ENCODE measurements at places on chromosomes 2 and 18.
A peak's percentile ranks its signal among the peaks of the same experiment; 100 is the strongest.

- no peak for DNase-seq
Measured at GRCh38 chr2:121207494-121207893, 77.5 kb downstream of the TFCP2L1 start.

GRCh38 chr18:74377776-74378175 is 62.1 kb downstream of the C18orf63 start:
- no peak for DNase-seq

GRCh38 chr2:120515759-120516678 is 170.1 kb downstream of the INHBB start:
- no peak for DNase-seq

- peak; percentile 66 for DNase-seq
Measured at GRCh38 chr18:67862069-67862468, 345.5 kb upstream of the DSEL start.

GRCh38 chr18:48529796-48530195 is 9.0 kb upstream of the CTIF start:
- DNase-seq = peak; percentile 94

GRCh38 chr2:76579911-76580310 is 869.2 kb upstream of the GCFC2 start:
- no peak for DNase-seq

DNA sequence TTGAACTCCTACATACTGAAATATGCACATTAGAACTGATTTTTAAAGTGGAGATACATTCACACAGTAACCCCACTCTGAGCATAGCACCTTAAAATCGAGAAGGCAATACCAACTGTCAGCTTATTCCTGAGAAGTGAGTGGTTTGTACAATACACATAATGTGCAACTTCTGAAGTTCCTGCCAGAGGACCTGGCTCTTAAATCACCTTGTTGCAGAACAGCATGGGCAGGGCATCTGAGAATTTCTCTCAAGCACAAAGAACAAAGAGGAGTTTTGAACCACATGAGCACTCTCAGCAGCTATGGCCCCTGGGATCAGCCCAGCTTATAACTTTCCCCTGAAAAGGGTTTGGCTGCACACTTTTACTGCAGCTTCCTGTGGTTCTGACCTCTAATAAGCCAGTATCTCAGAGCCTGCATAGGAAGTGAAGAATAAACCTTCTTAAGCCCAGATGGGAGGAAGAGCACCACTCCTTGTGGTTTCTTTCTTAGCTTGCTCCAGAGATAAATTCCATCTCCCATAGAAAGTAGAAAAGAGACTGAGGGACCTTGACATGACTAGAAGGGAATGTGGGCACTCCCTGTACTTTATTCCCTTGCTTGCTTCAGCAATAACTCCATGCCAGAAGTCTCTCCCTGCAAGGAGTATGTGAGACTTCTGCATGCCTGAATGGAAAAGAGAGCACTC is 862.3 kb downstream of the SUCLG1 start:
- peak; percentile 4 for DNase-seq

DNA sequence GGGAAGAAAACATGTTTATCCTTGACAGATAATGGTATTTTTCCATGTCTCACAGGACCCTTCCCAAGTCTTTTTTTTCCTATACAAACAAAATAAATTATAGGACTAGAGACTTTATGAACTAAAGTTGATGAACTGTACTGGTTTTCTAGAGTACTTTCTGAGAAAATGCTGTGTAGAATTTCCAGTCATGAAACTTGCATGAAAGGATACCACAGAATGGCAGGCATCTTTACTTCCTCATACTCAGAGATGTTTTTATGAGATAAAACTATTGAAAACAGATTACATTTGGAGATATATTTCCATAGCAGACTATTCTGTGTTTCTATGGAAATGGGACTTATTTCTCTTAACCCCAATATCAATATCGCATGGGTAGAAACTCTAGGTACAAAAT is 403.5 kb downstream of the PARD3B start:
- no peak for DNase-seq

DNA sequence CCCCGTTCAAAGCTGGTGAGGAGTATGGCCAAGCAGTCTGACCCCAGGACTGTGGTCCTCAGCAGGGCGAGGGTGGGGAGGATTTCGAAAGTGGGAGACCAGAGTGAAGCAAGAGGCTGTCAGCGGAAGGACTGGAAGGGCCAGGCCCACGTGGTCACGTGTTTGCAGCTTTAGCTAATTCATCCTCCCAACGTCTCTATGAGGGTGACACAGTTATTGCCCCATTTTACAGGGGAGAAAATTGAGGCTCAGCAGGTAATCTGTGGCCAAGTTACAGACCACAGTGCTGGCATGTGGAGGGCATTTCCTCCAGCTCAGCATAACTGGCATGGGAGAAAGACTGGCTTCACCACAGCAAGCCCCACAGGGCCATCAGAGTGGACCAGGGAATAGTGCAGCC is 45.4 kb upstream of the LTBP1 start:
- DNase-seq = no peak

GRCh38 chr18:58947136-58947732 is 82.6 kb downstream of the ZNF532 start:
- no peak for DNase-seq

GRCh38 chr2:58497168-58497567 is 256.0 kb upstream of the FANCL start:
- DNase-seq = no peak

DNA sequence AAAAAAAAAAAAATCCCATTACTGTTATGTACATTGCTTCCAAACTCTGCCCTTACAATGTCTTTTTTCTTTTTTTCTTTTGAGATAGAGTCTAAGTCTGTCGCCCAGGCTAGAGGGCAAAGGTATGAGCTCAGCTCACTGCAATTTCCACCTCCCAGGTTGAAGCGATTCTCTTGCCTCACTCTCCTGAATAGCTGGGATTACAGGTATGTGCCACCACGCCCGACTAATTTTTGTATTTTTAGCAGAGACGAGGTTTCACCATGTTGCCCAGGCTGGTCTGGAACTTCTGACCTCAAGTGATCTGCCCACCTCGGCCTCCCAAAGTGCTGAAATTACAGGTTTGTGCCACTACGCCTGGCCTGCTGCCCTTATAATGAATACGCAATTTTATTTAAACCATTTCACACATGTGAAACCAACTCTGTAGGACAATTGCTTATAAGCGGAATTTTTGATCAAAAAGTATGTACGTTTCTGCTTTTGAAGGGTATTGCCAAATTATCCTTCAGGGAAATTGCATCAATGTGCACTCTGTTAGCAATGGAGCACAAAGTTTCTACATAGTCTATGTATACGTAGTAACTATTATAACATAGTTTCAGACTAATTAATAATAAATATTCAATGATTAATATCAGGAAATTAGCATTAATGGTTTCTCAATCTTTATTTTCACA is 55.7 kb upstream of the ACTR3 start:
- DNase-seq = no peak

DNA sequence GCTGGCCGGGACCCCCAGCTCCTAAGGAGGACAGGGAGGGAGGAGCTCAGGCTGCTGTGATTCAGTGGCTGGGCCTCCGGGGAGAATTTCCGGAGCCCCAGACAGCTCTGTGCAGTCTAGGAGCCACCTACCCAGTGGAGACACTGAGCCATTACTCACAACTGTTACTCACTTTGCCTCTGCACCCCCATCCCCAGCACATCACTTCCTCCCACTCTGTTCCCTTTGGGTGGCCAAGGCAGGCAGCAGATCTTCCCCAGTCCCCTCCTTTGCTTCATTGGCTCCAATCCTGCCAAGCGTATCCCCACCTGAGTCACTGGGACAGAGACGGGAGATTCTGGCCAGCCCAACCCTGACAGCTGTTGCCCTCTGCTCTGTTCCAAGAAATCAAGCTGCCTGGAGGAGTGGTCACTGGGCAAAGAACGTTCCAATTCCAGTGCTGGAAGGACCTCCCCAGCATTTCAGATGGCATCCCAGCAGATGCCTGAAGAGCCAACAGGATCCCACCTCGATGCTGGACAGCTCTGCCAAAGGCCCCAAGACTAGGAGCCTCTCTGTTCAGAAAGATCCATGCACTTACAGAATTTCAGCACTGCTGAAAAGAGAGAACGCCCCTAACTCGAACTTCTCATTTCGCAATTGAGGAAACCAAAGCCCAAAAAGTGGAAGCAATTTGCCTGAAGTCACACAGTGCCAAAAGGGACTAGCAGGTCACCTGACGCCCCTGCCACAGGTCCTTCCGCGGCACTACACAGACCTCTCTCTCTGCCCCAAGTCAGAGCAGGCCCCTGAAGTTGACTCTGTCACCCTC is 68.3 kb downstream of the TNS1 start:
- DNase-seq = peak; percentile 94

- DNase-seq = no peak
Measured at GRCh38 chr2:16351137-16351536, 314.5 kb downstream of the CYRIA start.

- no peak for DNase-seq
Measured at GRCh38 chr2:139805441-139805840, 1025.3 kb upstream of the NXPH2 start.

GRCh38 chr18:9413576-9413975 is 61.7 kb upstream of the RALBP1 start:
- peak; percentile 85 for DNase-seq

- no peak for DNase-seq
Measured at GRCh38 chr2:47028171-47028570, 112.6 kb upstream of the MCFD2 start.

DNA sequence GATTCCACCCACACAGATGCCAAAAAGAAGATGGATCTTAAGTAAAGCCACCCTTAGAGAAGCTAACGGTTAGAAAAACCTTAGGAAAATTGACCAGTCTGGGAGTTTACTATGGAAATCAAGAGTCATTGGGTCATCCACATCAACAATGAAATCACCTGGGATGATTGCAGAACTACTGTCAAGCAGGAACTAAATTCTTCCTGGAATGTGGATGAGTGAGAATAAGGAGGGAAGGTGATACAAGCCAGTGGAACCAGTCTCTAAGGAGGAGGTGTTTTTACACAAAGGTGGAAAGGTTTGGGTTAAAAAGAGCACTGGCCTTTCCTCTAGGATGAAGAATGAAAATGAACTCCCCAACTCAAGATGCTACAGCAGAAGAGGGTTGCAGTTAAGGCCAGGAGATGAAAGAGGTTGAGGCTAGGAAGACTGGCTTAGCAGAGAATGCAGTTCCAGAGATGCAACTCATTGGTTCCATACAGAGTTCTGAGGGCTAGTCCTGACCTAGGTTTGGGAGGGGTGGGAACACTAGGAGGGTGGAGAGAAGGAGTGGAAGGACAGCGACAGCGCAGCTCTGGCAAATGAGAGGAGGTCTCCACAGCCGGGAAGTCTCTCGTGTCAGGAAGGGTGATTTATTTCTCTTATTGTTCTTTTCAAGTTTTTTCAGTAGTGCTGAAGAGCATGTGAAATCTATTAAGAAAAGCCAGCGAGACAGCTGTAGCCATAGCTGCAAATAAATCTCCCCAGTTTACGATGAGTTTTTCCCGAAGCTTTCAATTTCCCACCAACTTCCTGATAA is 27.7 kb upstream of the KDM3A start:
- DNase-seq = no peak

DNA sequence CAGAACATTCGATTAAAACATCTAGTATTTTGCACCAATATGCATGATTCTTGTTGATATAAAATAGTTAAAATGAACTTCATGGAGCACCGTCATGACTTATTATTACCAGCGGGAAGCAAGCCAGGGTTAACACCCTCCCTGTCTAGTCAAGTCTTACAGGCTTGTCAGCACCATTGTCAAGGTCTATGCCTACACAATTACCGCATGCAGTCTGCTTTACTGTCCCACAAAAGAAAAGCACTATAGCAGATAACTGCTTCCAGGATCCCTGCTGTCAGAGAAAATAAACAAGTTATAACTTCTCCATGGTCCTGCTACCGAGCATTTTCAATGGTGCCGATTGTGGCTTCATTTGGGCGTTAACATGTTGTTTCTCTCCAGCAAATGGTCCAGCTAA is 968.0 kb upstream of the FAM98A start:
- no peak for DNase-seq

DNA sequence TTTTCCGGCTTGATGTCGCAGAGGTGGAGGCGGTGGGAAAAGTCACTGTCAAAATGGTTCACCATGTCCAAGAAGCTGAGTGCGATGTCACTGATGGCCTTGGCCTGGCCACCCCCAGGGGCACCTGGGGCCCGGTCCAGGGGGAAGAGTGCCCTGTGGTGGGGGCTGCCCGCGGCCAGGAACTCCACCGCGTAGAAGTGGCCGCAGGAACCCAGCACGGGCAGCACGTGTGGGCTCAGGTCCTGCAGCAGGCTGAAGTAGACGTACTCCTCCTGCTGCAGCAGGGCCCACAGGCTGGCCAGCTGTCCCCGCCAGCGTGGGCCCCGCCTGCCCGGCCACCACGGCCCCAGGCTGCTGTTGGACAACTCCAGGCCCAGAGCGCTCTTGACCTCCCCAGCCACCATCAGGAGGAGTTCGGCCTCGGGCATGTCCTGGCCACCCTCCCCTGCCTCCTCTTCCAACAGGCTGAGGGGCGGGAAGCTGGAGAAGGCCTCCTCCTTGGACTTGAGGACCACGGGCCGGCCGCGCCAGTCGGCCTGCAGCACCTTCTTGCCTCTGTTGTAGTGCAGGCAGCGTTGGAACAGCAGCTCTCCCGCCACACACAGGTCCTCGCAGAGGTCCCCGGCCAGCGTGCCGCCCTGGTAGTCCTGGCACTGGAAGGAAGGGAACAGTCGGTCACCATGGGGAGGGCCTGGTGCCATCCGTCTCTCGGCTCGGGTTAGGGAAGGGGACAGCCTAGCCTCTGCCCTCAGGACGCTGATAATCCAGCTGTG is 10.3 kb downstream of the DIPK1C start:
- DNase-seq = no peak

DNA sequence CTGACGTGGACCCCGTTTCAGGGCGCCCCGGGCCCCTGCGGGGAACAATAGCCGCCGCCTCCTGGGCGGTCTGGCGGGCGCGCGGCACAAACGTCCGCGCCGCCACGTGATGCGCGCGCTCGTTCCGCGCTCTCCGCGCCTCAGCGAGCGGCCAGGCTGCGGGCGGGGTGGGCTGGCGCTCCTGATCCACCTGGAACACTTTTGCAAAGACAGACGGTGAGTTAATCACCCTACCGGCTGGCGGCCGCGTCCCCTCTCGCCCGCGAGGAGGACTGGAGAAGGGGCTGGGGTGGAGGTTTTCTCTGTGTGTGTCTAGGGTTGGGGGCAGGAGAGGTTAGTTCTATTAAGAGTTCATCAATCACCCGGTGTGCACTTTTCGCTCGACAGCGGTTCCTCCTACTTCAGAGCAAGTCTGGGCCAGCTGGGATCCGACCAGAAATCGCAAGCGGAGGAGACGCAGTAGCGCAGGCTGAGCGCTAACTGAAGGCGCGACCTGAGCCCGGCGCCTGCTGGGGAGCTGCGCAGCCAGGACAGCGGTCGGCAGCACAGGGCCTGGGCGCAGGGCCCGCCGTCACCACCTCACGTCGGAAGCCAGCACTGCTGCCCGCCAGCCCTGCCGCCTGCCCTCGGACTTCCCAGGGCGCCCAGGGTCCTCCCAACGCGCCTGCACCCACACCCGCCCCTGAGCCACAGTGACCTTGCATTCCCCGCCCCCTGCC is 10.3 kb upstream of the HOXD1 start:
- DNase-seq = no peak

All from EL (cell line).